ENCODE measurements at places on chromosomes 7 and 10.
A peak's percentile ranks its signal among the peaks of the same experiment; 100 is the strongest.

- DNase-seq: no peak
Measured at GRCh38 chr7:78683566-78683965, 769.9 kb downstream of the MAGI2 start.

- no peak for DNase-seq
Measured at GRCh38 chr10:111522551-111522950, 445.7 kb downstream of the ADRA2A start.

- DNase-seq: no peak
Measured at GRCh38 chr7:92627956-92628355, 37.8 kb upstream of the FAM133B start.

DNA sequence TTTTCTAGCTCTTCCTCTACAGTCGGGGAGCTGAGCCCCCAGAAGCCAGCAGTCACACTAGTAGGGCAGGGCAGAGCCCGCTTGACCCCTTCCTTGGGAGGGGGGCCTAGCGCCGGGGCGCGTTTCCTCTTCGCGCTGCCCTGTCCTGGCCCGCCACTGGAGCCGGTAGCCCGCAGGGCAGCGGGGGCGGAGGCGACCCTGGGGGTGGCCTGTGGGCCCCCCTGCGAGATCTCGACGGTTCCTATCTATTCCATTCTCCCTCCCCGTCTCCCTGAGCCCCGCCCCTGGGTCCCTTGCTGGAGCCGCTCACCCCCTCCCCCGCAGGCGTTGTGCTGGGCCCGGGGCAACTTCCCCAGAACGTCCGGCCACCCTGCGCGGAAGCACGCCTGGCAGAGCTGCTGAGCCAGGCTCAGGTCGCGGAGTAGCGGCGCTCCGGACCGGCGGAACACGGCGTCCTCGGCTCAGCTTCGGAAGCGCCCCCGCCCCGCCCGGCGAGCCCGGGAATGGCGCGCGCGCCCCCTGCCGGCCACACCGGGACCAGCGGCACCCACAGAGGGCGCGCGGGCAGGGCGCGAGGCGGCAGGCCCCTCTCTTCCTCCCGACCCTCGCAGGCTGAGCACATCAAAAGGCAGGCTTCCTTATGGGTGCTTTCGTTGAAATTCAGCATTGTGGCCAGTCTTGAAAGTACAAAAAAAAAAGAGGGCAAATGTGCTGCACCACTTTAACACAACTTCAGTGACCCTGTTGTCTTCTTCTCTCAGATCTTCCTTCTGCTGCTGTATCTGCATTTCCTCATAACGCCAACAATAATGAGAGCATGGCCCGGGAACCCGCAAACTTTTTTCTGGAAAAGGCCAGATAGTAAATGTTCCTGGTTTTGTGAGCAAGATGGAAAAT lies 327.6 kb downstream of the TNS3 start:
- DNase-seq: peak; percentile 80

DNA sequence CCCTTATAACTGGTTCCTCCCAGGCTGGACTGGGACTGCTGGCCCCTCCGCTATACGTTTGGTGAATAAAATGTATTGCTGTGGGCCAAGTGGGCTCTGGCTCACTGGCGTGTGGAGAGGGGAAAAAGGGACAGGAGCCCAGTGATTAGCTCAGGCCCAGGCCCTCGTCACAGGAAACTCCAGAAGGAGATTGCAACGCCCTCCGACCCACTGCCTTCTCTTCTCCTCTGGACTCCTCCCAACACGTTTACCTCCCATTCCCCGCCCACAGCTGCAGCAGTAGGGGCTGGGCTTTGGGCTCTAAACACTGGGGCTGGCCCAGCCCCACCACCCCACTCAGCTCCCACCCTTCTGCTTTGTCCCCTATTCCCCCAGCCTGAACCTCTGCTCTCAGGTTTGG lies 173.9 kb downstream of the NEURL1 start:
- DNase-seq: no peak

GRCh38 chr10:73186266-73186665 lies 18.3 kb downstream of the FAM149B1 start:
- no peak for DNase-seq

DNA sequence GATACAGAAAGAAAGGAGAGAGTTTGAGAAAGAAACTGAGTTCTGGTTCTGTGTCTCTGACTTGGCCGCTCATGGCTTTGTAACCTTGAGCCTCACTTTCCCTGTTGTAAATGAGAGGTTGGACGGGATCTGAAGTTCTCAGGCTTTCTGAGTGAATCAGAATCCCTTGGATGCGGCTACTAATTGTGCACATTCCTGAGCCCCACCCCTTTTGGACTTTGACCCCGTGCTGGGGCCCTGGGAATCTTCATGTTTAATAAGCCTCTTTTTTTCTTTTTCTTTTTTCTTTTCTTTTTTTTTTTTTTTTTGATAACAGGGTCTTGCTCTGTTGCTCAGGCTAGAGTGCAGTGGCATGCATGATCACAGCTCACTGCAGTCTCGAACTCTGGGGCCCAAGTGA lies 26.9 kb downstream of the SLC25A28 start:
- no peak for DNase-seq

DNA sequence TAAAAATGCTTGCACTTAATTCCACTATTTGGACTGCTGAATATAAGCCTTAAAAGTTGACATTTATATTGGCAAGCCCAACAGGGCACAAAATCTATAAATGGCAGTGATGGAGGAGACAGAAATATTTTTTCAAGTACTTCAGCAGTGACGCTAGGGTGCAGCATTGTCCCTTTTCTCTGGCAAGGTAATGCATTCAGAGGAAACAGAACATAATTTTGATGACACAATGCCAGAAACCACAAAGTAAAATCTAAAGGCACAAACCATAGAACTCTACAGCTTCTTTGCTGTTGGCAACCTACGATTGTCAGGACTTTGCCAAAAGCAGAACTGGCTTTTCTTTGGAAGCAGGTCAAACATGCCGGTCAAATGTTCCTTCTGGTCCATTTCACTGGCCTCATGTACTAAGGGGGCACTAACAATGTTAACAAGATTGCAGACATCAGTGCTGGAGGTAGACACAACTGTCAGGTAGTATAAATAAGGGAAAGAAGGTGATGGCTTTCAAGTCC lies 30.9 kb upstream of the FAM133B start:
- peak; percentile 92 for DNase-seq

GRCh38 chr10:77593771-77594470 lies 43.7 kb downstream of the KCNMA1 start:
- DNase-seq: no peak

- no peak for DNase-seq
Measured at GRCh38 chr7:132577206-132578049, 1.2 kb upstream of the PLXNA4 start.

GRCh38 chr7:12297283-12298108 lies 86.4 kb downstream of the TMEM106B start:
- DNase-seq: no peak

DNA sequence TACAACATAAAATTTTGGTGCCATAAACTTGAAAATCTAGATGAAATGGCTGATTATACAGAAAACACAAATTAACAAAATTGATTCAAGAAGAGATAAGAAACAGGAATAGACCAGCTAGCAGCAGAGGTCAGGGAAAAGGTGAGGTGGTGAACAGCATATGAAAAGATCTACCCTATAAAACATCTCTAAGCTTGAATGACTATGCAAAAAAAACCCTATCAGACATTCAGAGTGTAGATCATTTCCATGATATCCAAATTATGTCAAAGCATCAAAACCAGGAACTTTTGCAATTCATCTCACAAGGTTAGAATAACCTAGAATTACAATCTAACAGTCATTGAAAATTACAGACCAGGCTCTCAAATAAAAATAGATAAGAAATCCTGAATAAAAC lies 14.6 kb upstream of the BPGM start:
- no peak for DNase-seq

DNA sequence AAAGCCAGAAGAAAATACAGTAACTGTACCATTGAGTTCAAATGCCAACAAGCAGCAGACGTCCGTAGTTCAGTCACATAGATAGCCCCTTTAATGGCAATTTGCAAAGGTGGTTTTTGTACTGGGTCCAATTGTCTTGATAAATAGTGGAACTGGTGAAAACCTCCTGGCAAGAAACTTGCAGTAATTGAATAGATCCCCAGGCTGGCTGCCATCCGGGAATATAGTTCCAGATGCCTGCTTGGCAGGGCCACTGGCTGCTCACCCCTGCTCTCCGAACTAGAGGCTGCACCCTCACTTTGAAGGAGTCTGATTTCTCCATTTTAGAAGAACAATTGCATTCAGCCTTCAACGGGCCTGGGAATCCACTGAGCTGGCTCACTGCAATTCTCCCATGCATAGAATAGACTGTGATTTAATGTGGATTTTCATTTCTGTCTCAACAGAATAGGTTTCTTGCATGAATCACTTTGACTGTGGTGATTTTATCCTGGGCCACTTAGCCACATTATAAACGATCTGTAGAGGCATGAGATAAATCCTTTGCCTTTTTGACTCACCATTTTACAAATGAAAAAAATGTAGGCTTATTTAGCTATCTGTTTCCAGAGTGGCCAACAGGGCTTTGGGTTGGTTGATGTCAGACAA lies 35.9 kb upstream of the ELMO1 start:
- no peak for DNase-seq

DNA sequence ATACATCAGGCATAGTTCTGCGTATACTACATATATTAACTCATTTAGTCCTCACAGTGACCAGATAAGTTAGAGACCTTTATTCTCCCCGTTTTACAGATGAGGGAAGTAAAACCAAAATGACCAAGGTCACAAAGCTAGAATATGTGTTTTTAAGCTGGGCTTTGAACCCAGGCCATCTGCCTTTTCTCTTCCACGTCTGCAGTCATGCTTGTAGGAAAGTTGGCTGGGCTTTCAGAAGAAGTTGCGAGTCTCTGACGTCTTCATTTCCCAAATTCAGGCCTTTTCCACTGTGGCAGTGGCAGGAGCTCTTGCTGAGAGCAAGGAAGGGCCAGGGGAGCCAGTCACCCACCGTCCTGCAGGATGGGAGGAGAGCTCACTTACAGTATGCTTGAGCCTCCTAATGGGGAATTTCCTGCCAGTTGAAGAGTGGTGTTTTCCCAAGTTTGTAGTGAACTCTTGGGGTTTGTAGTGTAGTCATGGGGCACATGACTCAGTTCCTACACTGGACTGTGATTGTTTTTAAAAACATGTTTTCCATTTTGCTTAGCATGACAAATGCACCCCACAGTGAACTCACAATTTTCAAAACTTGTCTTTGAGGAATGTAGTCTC lies 34.2 kb downstream of the CYP17A1 start:
- DNase-seq: no peak

DNA sequence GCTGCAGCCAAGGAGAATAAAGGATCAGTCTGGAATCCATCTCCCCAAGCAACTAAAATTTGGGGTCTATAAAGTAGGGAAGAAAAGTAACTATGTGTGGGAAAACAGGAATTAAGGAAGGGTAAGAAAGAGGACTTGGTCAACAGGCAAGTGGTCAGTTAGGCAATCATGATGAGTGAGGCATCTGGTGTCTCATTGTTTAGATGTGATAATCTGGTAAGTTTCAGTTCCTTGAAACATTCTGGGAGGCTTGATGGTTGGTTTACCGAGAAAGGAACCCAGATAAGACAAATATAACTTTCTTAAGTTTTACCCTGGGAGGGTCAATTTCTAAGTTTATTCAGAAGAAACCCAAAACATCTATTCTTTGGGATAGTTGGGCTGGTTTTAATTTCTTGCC lies 22.3 kb downstream of the HYAL4 start:
- no peak for DNase-seq

DNA sequence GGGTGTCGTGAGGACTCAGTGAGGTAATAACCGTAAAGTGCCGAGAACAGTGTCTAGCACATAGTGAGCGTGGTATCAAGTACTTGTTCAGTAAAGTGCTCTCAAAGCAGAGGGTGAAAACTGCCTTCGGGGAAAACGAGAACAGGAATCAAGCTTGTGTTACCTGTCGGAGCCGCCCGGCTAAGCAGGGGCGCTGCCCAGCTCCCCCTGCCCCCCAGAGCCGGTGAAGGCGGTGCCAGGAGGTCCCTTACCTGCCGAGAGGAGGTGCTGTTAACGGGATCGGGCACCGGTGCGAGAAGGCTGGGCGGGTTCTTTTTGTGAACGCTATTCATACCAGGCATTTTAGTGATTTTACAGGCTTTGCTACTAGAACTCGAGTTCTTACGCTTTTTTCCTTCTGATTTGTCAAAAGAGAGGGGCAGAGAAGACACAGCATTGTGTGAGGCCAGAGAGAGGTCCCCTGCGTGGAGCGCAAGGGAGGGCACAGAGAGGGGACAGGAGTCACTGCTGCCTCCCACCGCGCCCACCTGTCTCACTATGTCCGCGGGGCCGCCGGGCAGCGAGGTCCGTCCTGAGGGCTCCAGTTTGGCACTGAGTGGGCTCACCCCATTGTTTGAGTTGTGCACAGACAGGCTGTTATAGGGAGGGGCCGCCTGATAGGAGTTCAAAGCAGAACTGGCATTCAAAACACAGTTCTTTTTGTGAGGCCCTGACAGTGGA lies 32.5 kb upstream of the EFCAB10 start:
- DNase-seq: no peak

GRCh38 chr7:123987445-123987844 lies 45.4 kb downstream of the TMEM229A start:
- no peak for DNase-seq

GRCh38 chr7:122123746-122124145 lies 20.3 kb downstream of the AASS start:
- DNase-seq: no peak

DNA sequence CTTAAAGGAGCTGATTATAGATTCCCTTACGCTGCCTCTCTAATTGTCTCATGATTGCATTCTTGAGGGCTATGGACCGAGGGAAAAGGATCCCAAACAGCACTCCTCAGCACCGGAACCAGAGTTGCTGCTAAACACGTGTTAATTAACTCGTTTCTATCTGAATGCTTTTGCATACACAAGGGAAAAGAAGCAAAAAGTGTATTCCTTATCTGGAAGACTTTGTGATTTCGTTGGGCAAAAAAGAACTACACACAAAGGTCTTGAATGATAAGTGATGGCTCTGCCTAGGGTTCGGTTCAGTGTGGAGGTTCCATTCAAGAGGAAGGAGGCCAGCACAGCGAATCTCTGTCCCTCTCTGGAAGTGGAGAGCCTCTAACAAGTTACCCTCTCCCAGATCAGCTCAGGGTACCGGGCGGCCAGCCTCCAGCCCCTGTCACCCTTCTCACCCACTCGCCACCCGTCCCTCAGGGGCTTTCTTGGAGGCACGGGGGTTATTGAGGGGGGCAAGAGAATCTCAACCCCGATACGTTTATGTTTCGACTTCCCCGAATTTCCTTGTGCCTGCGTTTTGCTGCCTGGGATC lies 515 bp upstream of the SLC4A2 start:
- DNase-seq: peak; percentile 80

- DNase-seq: no peak
Measured at GRCh38 chr7:6226194-6226799, 46.1 kb downstream of the CYTH3 start.

DNA sequence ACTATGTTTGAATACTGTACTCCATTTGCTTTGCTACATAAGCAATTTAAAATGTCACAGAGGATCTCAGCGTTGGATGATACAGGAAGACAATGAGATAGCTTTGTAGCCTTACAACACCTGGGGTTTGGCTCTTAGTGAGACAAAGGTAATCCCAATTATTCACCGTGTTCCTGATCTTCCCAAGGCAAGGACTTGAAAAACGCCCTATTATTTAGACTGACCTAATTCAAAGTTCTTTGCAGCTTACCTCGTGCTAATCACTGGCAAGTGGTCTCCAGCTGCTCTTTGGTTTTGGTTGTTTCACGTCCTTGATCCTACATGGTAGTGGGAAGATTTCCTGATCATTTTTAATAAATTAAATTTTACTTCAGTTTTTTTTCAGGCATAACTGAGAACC lies 23.0 kb upstream of the C7orf33 start:
- no peak for DNase-seq

- DNase-seq: no peak
Measured at GRCh38 chr7:26485367-26485934, 193.8 kb downstream of the SNX10 start.

GRCh38 chr7:27149842-27150567 lies 2.4 kb downstream of the HOXA3 start:
- DNase-seq: peak; percentile 59
